A549 treated with CpdA at 1 μM for 4 hours (cell line): ENCODE measurements at places on chromosomes 16 and 17. TPM values are rescaled to one million over a fixed set of nuclear protein-coding genes. Genes with fewer than 3 reads are reported as not detected.

The BIRC5 gene
- total RNA-seq = 101 to 114 TPM (median 110 TPM) in 5 replicates

The KDM6B gene
- 13.8 to 23.8 TPM (median 15.1 TPM) in 5 replicates for total RNA-seq

The CHST4 gene
- total RNA-seq = 0.06 to 0.20 TPM (median 0.06 TPM) in 4 of 5 replicates, not detected in the other

The OR1A2 gene
- total RNA-seq = not detected in 5 replicates

The DHX58 gene
- 0.12 to 0.50 TPM (median 0.44 TPM) in 5 replicates for total RNA-seq

The CES4A gene
- 1.3 to 2.1 TPM (median 1.6 TPM) in 5 replicates for total RNA-seq

The CHST6 gene
- 0.07 to 0.22 TPM (median 0.16 TPM) in 5 replicates for total RNA-seq

The TUBG2 gene
- 21.3 to 26.6 TPM (median 23.8 TPM) in 5 replicates for total RNA-seq

The ANKFN1 gene
- not detected in 5 replicates for total RNA-seq

The DNASE1L2 gene
- 1.0 to 1.7 TPM (median 1.3 TPM) in 5 replicates for total RNA-seq

The CD300H gene
- 0.45 to 0.78 TPM (median 0.63 TPM) in 4 of 5 replicates, not detected in the other for total RNA-seq

The SLC9A5 gene
- 1.2 to 1.7 TPM (median 1.6 TPM) in 5 replicates for total RNA-seq

The CD300A gene
- 0.05 TPM in 1 of 5 replicates, not detected in the others for total RNA-seq

The ASPHD1 gene
- 20.9 to 30.7 TPM (median 28.3 TPM) in 5 replicates for total RNA-seq

The MMP25 gene
- 0.67 to 0.97 TPM (median 0.85 TPM) in 5 replicates for total RNA-seq

The ALOX12 gene
- total RNA-seq = 0.02 TPM in 1 of 5 replicates, not detected in the others

The SNAI3 gene
- total RNA-seq = 0.08 to 0.21 TPM (median 0.14 TPM) in 4 of 5 replicates, not detected in the other

The GCGR gene
- total RNA-seq = 0.22 to 0.65 TPM (median 0.28 TPM) in 5 replicates

The NOTUM gene
- 0.23 to 0.60 TPM (median 0.38 TPM) in 5 replicates for total RNA-seq

The IGSF6 gene
- total RNA-seq = not detected in 5 replicates

The ATP2C2 gene
- total RNA-seq = 0.05 to 0.48 TPM (median 0.21 TPM) in 4 of 5 replicates, not detected in the other

The IRF8 gene
- total RNA-seq = 0.27 to 1.0 TPM (median 0.32 TPM) in 5 replicates
